ENCODE measurements at places on chromosomes 16 and 17.
A peak's percentile ranks its signal among the peaks of the same experiment; 100 is the strongest.

DNA sequence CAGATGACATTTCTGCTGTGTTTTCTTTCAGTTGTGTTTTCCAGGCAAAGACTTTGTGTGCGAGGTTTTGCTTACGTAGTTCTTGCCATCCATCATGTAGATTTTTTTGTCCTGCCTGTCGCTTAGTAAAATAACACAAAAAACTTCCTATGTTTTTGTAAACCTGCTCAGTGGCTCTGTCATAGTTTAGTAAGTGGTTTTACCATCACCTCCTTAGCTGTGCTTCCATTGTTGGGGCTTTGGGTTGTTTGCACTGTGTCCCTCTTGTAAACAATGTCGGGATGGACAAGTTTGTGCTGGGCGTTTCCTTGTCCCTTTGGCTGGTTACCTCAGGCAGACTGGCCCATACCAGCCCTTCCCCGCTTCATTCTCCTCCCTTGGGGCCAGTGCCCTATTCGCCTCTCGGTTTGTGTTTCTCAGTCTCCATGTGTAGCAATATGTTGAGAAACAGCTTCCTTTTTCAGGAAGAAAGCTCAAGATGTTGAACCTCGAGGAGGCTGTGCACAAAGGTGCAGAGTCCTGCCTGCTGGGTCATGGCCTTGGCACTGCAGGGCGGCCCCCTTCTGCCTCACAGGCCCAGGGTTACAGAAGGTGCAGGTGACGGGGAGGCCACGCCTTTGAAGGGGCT is 74.6 kb downstream of the KSR1 start:
- no peak for DNase-seq

GRCh38 chr16:2199621-2200139 is 3.3 kb upstream of the CASKIN1 start:
- DNase-seq: no peak

DNA sequence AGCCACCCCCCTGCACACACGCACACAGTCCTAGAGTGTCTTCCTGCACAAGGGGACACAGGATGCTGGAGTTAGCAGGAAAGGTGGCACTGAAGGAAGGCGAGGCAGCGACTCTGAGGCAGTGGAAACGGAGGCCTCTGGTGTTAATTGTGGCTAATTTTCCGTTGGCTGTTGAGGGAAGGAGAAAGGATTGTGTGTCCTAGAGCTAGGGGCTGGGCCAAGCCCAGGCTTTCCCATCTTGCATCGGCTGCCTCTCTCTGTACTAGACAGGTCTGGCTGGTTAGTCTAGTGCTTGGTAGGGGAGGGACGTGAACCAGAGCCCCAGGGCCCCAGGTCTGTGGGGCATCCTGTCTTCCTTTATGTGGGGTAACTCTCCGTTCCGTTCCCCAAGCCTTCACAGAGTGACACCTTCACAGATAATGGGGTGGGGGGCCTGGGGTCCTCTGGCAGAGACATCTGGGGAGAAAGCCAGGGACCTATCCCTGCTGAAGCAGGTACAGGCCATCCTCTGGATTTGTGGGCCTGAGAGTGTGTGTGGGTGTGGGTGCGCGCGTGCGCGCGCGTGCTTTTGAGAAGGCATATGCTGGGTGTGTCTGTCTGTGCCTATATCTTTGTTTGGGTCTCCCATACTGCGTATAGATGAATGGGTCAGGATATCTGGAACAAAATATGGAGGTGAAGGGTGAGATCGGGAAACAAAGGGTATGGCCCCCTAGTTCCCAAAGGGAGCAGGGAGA is at the start of gene CHD3:
CHD3 (plus strand) TSS at position 606 of the 737 bp plus-strand sequence. CDS start 212 bp downstream, outside the sequence.
- peak; percentile 50 for DNase-seq

DNA sequence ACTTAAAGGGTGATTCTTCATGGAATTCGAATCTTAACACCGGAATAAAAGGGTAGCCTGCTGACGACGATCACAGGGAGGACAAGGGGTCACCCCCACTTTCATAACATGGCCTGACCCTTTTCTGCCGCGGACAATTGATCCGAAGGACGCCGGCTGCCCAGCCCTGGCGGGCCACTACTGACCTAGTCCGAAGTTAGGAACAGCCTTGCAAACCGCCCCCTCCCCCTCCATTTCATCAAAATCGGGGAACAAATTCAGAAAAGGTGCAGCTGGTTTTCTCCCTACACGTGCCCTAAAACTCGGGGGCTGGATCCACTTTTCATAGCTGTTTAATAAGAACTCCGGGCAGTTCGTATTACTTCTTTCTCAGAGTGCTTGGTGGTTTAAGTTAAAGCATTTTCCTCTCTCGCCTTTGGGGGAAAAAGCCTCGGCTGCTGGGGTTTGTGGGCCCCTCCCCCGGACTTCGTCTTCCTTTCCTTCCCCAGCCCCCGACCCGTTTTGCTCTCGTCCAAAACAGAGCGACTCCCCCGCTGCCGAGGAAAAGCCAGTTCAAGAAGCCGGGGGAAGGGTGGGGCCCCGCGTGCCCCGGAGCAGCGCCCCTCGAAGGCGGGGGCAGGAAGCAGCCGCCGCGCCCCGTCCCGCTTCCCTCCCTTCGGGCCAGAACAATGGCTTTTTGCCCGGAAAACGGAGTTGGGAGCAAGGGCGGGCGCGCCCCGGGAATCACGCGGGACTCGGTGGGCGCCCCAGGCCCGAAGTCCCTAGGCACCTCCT is 641 bp upstream of the CBX2 start:
- DNase-seq: no peak

- no peak for DNase-seq
These were observed 19.9 kb upstream of the JPH3 start for GRCh38 chr16:87582216-87582965.

DNA sequence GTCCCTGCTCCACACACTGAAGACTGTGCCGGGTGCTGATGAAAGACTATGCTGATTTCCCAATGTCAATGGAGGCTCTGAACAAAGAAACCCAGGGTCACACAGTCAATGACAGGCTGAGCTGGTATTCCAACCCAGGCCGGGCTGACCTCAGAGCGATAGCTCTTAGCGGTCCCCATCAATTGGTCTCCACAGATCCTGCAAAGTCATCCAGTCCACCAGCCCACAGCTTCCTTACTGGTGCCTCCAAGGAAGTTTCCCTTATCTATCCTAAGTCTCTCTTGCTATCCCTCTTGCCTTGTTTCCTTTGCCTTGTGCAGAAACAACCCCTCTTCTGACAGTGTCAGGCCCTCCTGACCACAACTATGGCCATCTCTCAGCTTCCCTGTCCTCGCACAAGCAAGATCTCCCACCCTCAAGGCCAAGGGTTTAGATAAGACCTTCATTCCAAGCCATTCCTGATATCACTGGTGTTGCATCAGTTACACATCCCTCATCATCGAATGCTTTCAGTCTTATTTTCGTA is 52.7 kb upstream of the KSR1 start:
- DNase-seq: no peak

DNA sequence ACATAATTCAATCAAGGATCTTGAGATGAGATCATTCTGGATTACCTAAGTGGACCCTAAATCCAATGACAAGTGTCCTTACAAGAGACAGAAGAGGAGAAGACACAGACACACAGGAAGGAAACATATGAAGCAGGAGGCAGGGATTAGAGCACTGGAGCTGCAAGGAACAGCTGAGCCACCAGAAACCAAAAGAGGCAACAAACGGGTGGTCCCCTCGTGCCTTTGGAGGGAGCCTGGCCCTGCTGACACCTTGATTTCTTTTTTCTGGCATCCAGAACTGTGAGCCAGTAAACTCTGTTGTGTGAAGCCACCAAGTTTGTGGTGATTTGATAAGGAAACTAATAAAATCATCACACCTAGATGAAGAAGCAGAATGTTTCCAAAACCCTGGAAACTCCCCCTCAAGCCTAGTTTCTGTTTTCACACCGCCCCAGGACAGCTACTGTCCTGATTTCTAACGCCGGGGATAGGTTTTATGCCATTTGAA is 115.2 kb downstream of the PITPNC1 start:
- no peak for DNase-seq

GRCh38 chr17:65041518-65041917 is 15.0 kb downstream of the GNA13 start:
- peak; percentile 24 for DNase-seq

GRCh38 chr17:9987779-9988585 is 82.9 kb upstream of the RCVRN start:
- no peak for DNase-seq

Data from activated CD4-positive, alpha-beta T cell treated with anti-CD3 and anti-CD28 coated beads, Interleukin-2, amount 50 U/mL, for 4 hours (primary cell).